ENCODE measurements at places on chromosomes 5 and 9.
A peak's percentile ranks its signal among the peaks of the same experiment; 100 is the strongest.

DNA sequence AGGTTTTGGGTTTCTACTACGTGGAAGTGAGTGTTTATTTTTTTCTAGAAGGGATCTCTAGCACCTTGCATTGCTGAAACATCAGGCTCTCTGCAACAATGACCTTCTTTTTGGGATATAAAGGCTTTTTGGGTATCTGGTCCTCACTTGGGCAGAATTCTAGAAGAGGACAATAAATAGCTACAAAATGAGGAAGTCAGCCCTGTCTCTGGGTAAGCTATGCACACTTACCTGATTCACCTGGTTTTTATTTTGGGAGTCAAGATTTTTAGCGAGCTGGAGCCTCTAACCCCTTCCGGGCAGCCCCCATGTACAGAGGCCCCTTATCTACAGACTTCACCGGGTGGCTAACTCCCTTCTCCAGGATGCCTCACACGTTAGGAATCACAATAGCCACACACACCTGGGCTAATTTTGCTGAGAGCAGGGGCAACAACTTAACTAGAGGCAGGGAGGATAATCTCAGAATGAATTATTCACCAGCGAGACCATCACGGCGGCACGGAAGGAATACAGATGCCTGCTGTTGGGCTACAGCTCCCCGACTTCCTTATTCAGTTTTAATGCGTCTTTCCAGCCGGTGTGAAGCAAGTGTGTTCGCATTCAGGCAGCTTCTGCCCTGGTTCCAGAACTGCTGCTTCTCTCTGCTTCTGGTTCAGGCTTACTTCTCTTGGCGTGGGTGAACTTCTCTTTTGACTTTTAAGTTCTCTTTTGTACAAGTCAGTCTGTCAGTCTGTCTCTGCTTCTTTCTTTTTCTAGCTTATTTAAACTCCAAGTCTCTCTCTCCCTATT is 341.0 kb upstream of the PANK3 start:
- DNase-seq, result no peak

- DNase-seq, result peak; percentile 26
Observed at GRCh38 chr5:107864793-107865192, 194.1 kb upstream of the EFNA5 start.

DNA sequence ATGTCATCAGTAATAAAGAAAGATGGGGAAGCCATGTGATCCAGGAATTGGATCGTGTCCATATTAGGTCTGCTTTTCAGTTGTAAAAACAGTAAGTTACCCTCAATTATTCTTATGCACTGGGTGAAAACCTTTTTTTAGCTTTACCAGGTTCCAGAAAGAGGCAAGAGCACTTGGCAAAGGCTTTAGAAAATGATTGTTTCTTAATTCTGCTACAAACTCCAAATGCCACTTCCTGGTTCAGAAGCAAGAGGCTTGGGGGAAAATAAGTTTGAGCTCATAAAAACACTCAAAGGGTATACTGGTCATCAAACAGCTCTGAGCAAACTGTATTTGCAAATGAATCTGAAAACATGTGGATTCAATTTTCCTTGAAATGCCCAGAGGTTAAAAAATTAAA is 615.6 kb downstream of the EBF1 start:
- peak; percentile 56 for DNase-seq

GRCh38 chr9:34985311-34985899 is 4.1 kb upstream of the DNAJB5 start:
- peak; percentile 44 for DNase-seq

Measured in fibroblast of skin of right biceps (primary cell).